ENCODE measurements at places on chromosomes 12 and 14.

- no peak for DNase-seq
Measured at GRCh38 chr12:4311776-4312175, 9.2 kb upstream of the TIGAR start.

GRCh38 chr14:92511453-92512238, 1.9 kb upstream of the RIN3 start:
- DNase-seq, result no peak

DNA sequence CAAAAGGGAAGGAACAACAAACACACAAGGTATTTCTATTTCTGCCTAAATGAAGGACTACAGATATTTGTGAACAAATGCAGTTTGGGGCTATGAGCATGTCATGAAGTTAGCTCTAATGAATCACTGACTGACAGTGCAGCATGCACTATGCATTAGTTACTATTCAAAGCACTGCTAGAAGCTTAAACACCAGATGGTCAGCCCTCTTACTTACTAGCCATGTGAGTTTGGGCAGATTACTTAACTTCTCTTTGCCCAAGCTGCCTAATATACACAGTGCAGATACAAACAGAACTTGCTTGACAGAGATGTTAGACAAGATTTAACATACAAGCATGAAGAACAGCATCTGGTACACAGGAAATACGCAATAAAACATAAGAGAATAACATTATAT, 96.0 kb downstream of the ATXN2 start:
- DNase-seq, result no peak

- no peak for DNase-seq
Measured at GRCh38 chr12:128840862-128841468, 12.3 kb upstream of the GLT1D1 start.

- DNase-seq, result peak; percentile 30
Measured at GRCh38 chr12:53098354-53098981, 1.0 kb downstream of the IGFBP6 start.

- no peak for DNase-seq
Measured at GRCh38 chr12:87883806-87884205, 145.4 kb downstream of the C12orf50 start.

- DNase-seq, result no peak
Measured at GRCh38 chr12:53719649-53720048, 7.6 kb downstream of the CALCOCO1 start.

DNA sequence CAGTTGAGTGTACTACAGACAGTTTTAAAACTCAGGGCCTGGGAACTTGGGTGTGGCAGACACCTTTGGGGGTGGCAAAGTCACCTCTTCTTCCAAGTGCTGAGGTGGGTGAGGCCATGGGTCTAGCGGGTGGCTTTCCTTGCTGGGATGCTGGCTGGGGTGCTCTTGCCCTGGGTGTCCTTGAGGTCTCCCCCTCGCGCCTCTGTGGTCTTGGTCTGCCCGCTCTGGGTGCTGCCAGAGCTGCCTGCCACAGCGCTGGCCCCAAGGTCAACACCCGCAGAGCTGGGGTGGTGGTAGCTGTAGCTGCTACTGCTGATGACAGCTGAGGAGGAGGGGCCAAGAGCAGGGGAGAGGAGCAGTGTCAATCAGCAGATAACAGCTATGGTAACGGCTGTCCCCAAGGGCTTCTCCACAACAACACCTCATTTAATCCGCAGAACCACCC, 6.8 kb downstream of the KRT74 start:
- no peak for DNase-seq

DNA sequence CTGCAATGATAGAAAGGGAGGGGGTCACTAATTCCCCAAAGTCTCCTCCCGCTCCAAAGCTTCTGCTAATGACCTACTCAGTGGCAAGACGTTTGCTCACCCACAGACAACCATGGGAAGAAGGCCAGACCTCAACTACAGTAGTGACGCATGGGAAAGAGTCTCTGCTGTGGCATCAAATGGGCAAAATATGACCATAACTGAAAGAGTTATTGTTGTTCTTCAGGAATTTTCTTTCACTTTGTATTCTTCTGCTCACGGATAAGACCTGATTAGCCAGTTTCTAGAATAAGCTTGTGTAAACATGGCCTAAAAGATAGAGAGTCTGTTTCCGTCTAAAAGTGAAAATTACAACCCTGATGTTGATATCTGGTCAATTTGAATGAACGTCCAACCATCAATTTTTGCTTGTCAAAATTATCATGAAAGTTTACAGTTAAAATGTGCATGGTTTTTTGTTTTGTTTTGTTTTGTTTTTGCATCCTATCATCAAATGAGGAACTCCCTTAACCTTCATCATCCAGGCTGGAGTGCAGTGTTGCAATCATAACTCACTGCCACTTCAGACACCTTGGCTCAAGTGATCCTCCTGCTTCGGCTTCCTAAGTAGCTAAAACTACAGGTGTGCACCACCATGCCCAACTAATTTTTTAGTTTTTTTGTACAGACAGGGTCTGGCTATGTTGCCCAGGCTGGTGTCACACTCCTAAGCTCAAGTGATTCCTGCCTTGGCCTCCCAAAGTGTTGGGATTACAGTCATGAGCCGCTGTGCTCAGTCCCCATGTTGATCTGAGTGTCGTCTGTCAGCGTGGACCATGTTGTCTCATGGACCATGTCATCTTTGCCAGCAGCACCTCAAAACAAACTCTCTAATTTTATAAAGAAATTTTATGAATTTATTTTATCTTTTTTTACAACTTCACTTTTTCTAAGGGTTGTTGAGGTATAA, 7.0 kb downstream of the KRT6B start:
- DNase-seq, result no peak

- DNase-seq, result no peak
Measured at GRCh38 chr14:102252834-102253801, 51.8 kb downstream of the MOK start.

GRCh38 chr12:120687578-120688289, 785 bp downstream of the MLEC start:
- DNase-seq, result peak; percentile 60

DNA sequence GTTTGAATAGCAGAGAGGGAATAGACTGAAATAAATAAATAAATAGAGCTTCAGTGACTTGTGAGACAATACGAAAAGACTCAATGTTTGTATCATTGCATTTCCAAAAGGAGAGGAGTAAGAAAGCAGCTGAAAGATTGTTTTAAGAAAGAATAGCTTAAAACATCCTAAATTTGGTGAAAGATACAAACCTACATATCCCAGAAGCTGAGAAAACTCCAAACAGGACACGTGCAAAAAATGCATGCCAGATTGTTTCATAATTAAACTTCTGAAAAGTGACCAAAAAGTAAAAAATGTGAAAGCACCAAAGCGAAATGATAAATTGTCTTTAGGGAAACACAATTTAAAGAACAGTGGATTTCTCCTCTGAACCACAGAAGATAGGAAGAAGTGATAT, 711.0 kb downstream of the AACS start:
- DNase-seq, result no peak

DNA sequence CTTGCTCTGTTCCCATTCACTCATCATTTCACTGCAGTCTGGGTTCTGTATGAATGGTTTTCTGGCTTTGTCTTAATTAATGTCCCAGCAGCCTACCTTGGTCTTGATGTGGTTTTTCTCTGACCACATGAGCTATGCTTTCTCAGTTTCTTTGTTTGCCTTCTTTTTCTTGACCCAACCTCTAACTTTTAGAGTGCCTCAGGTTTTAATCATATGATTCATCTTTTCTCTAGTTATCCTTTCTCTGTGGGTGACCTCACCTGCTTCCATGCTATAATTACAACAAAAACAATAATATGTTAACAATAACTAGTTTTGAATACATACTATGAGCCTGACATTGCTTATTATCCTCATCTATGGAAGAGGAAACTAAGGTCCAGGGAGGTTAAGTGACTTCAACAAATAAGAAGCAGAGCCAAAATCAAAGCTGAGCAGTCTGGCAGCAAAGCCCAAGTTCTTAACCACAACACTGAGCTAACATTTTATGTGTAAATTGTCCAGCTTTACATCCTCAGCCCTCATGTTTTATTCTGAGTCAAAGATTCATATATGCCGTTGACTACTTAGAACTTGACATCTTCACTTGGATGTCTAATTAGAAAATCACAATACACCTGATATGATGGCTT, 4.7 kb upstream of the EPYC start:
- DNase-seq, result no peak

DNA sequence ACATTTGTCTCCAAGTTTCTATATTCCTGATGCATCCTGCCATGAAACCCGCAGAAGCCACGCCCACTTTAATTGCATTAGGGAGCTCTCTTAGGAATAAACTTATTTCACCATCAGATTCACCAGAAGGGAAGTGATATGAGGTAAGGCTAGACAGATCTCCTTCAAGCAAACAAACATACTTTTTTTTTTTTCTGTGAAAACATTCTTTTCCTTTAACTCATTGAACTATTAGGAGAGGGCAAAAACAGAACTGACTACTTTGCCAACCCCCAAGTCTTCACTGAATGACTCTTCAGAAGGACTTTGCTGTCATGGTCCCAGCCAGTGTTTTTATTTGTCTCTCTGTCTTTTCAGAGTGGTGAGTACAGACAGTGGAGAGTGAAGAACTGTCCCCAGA, 48.4 kb downstream of the GTF2A1 start:
- no peak for DNase-seq

DNA sequence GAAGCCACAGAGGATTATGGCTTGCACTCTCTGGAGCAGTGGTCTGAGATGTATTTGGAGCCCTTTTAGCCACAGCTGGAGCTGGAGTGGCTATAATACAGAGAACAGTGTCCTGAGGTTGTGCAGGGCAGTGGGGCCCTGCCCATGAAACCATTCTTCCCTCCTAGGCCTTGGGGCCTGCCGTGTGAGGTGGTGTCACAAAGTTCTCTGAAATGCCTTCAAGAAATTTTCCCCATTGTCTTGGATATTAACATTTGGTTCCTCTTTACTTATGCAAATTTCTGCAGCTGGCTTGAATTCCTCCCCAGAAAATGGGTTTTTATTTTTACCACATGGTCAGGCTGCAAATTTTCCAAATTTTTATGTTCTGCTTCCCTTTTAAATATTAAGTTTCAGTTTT, 79.3 kb downstream of the UNC79 start:
- no peak for DNase-seq

GRCh38 chr12:1575408-1576401, 18.7 kb downstream of the FBXL14 start:
- DNase-seq, result no peak

GRCh38 chr12:15928346-15928745, 17.2 kb downstream of the DERA start:
- no peak for DNase-seq

GRCh38 chr12:57476993-57477709, 2.5 kb downstream of the ARHGAP9 start:
- DNase-seq, result no peak

DNA sequence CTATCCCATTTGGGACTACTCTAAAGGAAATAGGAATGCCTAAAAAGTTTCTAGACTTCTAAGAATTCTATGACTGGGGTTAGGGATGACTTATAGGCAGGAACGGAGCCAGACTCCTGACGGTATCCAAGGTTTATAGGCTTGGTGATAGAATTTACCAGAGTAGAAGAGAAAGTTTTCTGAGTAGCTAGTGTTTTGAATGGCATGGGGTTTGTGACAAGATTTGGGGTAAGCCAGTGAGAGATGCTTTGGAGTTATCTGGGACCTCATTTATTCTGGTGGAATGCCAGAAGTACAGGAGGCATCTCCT, 444.6 kb downstream of the RAD51B start:
- DNase-seq, result no peak

DNA sequence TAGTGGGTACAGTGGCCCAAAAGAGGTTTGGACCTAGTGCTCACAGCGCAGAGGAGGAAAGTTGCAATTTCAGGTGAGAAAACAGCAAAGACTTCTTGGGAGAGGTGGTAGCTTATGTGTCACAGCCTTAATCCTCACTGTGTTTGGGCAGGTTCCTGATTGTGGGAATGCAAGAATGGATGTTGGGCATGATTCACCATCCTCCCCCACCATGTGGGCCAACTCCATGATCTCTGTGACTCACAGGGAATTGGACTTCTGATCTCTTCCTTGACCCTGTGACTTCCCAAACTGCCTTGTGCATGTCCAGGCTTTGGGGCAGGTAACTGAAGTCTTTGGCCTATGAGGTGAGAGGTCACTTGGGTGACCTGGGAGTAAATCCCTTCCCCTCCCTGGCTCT, 1.8 kb upstream of the CHST11 start:
- DNase-seq, result no peak

- DNase-seq, result no peak
Measured at GRCh38 chr12:23536293-23536692, 413.2 kb downstream of the SOX5 start.

DNA sequence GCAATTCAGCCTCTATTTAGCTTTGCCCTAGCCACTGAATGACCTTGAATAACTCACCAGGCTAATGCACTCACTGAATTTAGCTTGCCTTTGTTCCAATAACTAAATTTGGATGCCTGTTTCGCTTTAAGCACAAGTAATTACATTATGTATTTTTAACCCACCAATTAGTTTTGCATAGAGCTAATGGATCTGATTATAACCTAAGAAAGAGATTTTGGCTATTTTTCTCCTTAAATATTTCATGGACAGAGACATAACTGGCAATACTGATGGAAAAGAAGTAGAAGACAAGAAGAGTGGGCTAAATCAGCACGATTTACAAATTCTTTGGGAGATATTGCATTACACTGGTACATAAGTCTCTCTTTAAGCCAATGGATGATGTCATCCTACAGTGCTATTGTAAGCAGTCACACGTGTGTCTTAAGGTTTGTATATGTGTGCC, 85.7 kb downstream of the AKAP6 start:
- no peak for DNase-seq

GRCh38 chr14:105471297-105471821, 3.3 kb upstream of the CRIP2 start:
- DNase-seq, result no peak

- no peak for DNase-seq
Measured at GRCh38 chr12:106096376-106096775, 42.4 kb downstream of the NUAK1 start.

GRCh38 chr12:27272373-27273028, 28.4 kb downstream of the STK38L start:
- no peak for DNase-seq

GRCh38 chr12:50618864-50619609, 114.3 kb downstream of the DIP2B start:
- no peak for DNase-seq

DNA sequence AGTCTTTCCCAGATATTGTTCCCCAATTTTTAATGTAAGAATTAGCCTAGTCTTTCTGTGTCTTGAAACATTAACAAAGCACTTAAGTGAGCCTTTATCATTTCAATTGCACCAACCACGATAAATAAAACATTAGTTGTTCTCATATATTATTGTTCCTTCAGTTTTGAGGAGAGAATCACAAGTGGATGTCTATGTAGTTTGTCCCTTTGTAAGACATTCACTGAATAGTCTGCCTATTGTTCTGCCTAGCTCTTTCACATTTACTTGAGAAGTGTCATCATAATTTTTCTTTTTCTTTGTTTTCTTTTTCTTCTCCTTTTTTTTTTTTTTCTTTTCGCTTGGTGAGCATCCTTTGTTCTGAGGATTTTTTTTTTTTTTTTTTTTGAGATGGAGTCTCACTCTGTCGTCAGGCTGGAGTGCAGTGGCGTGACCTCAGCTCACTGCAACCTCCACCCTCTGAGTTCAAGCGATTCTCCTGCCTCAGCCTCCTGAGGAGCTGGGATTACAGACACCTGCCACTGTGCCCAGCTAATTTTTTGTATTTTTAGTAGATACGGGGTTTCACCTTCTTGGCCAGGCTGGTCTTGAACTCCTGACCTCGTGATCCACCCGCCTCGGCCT, 129.7 kb downstream of the SYT1 start:
- DNase-seq, result no peak
